Stimulated activated CD4-positive, alpha-beta T cell treated with anti-CD3 and anti-CD28 coated beads, Interleukin-4, amount 100 ng/mL, for 1 hour (primary cell): ENCODE measurements at places on chromosomes 2 and 18.

- no peak for DNase-seq
These were observed 272.9 kb downstream of the LNPK start for GRCh38 chr2:175729049-175729706.

DNA sequence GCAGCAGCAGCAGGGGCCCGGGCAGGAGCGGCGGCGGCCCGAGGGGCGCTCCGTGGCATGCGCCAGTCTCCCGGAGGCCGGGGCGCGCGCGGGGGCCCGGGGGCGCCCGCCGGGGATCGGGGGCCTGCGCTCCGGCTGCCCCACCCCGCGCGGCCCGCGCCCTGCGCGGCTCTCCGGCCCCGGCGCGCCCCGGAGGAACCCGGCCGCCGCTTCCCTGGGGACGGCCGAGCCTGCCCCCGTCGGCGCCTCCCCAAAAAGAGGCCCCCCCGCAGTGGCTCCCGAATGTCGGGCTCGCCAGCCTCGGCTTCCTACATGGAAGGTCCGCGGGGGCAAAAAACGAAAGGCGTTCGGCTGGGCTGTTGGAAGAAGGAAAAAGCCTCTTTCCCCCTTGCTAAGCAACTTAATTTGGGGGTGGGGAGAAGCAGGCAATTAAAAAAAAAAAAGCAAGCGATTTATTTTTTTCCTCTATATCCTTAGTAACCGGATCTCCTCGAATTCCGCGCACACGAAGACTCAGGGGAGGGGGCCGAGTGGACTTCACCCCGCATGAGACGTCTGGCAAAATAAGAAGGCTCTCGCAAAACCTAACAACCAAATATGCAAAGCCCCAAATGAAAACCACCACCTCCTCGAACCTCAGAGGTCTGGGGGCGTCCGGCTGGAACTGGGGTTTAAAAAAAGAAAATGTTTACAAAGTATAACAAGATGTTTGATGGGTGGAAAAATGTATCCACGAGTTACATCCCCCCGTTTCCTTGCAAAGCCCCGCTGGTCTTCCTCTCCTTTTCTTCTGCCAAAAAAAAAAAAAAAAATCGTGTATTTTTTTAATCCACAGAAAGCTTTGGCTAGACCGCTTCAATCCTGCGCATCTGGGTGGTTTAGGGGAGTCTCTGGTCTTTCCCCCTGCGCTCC is at the start of gene SMAD7:
Gene SMAD7, minus strand, starts transcription at position 430 of the 912 bp plus-strand sequence. CDS start 541 bp downstream, outside the sequence.
- no peak for DNase-seq

- no peak for DNase-seq
These were observed 276.3 kb downstream of the AFF3 start for GRCh38 chr2:99865818-99866676.

GRCh38 chr2:189179570-189179950 is at the start of gene COL5A2:
Gene COL5A2 (minus strand): TSS chr2:189179761. CDS start chr2:189179604, 157 bp downstream.
- DNase-seq: no peak

GRCh38 chr2:197427986-197428385 is 6.8 kb downstream of the SF3B1 start:
- no peak for DNase-seq

GRCh38 chr2:26772064-26773001 is 8.2 kb downstream of the SLC35F6 start:
- DNase-seq: no peak

DNA sequence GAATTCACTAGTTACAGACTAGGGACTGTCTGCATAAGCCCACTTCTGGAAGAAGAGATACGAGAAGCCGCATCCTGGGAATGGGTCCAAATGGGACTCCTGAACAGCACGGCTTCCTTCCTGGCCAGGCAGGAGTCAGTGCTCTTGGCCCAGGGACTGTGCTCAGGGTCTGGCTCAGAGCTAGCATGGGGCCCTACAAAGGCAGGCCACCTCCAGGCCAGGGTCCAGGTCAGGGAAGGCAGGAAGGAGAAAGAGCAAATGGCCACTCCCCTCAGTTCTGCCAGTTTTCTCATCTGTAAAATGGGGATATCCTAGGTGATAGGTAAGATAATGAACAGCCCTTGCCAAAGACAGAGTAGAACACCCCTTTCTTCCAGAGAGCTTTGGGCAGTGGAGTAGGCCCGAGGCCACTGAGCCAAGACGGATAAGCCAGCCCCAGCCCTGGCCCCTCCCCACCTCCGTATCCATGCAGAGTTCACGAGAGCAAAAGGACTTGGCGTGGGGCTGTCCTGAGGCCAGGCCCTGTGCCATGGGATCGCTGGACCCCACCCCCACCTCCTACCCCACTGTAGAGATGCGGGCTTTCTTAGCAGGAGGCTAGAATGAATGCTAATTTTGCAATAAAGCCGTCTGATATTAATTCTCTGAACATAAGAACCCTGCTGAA is 190.1 kb downstream of the MGAT5 start:
- no peak for DNase-seq

DNA sequence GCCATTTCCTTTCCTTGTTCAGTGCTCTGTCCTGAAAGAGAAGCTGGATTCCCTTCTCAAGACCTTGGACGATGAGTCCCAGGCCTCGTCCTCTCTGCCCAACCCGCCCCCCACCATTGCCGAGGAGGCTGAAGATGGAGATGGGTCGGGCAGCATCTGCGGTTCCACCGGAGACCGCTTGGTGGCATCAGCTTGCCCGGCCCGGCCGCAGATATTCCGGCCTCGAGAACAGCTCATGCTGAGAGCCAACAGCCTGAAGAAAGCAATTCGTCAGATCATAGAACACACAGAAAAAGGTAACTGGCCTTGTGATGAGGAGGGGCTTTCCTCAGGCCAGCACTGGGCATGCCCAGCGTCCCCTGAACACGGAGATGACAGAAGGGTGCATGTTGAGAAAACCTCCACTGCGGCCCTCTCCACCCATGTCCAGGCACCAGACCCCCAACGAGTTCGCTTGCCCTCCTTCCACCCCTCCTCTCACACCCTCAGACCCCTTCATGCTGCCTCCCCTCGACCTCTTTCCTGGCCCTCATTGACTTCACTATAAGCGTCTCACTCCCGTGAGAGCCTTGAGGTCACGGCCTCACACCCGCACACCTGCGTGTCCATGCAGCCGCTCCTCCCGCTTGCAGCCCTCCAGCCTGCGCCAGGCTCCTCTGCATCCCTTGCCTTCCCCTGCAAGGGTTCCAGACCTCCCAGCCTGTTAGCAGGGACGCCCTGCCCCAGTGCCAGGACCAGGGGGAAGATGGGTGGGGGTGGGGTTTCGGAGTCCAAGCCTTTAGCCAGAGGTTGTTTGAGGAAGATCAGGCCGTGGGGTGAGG is 95.0 kb downstream of the DGKD start:
- no peak for DNase-seq

GRCh38 chr2:158179660-158180059 is 78.0 kb downstream of the UPP2 start:
- no peak for DNase-seq

- no peak for DNase-seq
These were observed 378.8 kb upstream of the ETAA1 start for GRCh38 chr2:67018301-67018700.

GRCh38 chr2:66813976-66814375 is 379.1 kb downstream of the MEIS1 start:
- DNase-seq: no peak

DNA sequence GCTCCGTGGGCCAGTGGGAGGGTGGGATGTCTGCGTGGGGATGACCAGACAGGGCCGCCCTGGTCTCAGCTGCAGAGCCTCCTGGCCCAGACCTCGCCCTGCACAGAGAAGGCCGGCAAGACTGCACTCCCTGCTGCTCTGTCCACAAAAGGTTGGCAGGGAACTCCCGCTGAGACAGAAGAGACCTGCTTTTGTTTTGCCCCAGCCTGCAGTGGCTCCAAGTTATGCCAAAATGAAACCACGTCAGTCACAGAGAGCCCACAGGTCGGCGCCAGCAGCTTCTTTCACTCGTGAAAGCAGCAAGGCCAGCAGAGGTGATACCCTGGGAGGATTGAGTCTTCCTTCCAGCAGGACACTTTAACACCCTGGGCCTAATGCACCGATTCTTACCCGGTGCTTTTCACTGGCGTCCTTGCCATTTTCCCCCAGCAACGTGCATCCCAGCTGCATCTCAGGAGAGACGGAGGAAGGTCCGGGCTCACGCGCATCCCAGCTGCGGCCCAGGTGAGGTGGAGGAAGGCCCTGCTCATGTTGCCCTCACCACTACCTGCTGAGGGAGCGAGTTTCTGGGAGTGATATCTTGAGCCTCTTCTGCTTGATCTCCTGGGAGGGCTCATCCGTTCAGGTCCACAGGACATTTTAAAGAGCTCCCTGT is 22.1 kb upstream of the CTDP1 start:
- no peak for DNase-seq

- no peak for DNase-seq
These were observed 5.0 kb downstream of the ARID5A start for GRCh38 chr2:96541398-96542152.

- no peak for DNase-seq
These were observed 20.1 kb upstream of the SCYGR2 start for GRCh38 chr2:227578642-227579041.

DNA sequence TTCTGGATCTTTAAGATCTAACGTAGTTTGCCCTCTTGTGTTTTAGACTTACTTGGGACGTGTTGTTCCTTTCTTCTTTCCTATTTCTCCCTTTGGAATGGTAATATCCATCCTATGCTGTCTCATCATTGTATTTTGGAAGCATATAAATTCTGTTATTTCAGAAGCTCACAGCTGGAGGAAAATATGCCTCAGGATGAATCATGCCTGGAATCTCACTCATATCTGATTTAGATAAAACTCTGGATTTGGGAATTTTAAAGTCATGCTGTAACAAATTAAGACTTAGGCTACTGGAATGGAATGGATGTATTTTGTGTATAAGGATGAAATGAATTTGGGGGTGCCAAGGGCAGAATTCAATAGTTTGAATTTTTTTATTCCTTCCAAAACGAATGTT is 245.2 kb upstream of the GULP1 start:
- DNase-seq: no peak

- no peak for DNase-seq
These were observed 33.0 kb downstream of the ITGB1BP1 start for GRCh38 chr2:9390151-9390850.

- no peak for DNase-seq
These were observed 617.0 kb upstream of the CDH2 start for GRCh38 chr18:28793901-28794300.

- no peak for DNase-seq
These were observed 20.7 kb upstream of the SULT1C2 start for GRCh38 chr2:108268001-108268400.

GRCh38 chr2:168997118-168997521 is 34.0 kb downstream of the ABCB11 start:
- no peak for DNase-seq

GRCh38 chr2:120243875-120244553 is 8.6 kb upstream of the RALB start:
- no peak for DNase-seq

DNA sequence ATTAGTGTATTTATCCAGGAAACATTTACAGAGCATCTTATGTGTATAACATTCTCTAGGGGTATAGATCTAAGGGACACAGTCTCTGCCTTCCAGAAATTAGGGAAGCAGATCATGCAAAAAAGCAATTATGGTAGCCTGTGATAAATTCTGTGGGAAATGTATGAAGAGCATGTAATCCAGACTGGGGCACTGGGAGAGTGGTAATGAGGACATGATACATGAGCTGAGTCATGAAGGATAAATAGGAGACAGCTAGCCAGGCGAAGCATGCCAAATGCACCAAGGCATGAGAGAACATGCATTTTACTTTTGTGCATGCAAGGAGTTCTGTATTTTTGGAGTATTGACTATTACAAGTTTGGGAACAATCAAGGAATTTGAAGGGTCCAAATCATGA is 8.9 kb upstream of the RPRM start:
- no peak for DNase-seq

GRCh38 chr18:67670024-67670543 is 153.6 kb upstream of the DSEL start:
- DNase-seq: no peak

DNA sequence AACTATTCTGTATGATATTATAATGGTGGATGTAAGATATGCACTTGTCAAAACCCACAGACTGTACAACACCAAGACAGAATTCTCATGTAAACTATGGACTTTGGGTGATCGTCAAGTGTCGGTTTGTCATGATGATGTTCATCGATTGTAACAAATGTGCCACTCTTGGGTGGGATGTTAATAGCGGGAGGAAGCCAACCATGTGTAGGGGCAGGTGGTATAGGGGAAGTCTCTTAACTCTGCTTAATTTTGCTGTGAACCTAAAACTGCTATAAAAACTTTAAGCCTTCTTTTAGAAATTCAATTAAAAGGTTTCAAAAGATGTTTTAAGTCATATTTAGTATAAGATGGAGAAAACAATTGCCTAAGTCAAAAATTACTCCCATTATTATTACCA is 139.0 kb downstream of the ANKRD44 start:
- no peak for DNase-seq
